ENCODE measurements at places on chromosomes 4 and X.
A peak's percentile ranks its signal among the peaks of the same experiment; 100 is the strongest.

- no peak for DNase-seq
Observed at GRCh38 chrX:154376774-154377173, 2.3 kb upstream of the EMD start.

DNA sequence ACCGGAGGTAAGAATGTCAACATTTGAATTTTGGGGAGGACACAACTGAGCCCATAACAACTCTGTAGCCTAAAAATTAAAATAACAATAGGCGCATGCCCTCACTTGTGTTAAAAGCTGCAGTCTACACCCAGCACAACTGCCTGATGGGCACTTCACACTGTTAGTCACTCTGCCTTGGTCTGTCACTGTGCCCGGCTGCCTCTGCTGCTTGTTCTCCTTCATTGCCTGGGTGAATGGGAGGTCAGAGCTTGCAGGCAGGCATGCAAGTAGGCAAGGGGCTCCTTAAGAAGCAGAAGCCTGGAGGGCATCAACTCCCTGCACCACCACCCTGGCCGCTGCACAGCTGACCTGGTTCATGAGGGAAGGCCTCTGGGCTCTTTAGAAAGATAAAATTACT, 374.8 kb downstream of the MID1IP1 start:
- no peak for DNase-seq

DNA sequence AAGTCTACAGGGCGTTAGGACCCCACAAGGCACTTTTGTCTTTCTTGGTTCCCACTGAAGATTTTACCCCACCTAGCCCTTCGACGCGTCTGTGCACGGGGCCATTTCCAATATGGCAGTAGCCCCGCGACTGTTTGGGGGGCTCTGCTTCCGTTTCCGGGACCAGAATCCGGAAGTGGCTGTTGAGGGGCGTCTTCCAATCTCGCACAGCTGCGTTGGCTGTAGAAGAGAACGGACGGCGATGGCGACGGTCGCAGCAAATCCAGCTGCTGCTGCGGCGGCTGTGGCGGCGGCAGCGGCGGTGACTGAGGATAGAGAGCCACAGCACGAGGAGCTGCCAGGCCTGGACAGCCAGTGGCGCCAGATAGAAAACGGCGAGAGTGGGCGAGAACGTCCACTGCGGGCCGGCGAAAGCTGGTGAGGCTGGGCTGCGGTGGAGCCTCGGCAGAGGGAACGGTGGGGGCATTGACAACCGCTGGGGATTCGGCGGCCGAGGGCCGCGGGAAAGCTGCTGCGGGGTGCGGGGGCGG, at the start of gene USP11:
TSS of gene USP11 (plus strand) at position 207 of the 530 bp plus-strand sequence. CDS start at position 242, 35 bp downstream.
- DNase-seq = peak; percentile 63

DNA sequence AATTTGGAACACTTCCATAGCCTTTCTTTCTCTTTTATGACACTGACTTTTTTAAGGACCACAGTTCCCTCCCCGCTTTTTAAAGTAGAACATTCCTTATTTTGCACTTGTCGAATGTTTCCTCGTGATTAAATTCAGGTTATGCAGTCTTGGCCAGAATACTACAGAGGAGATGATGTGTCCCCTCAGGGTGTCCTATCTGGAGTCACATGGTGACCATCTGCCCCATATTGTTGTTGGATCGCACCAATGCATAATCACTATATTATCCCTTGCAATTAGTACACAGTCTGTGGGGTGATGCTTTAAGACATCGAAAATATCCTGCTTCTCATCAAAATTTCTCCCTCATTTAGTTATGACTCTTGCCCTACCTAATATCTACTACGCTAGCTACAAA, 27.4 kb downstream of the WDFY3 start:
- no peak for DNase-seq

DNA sequence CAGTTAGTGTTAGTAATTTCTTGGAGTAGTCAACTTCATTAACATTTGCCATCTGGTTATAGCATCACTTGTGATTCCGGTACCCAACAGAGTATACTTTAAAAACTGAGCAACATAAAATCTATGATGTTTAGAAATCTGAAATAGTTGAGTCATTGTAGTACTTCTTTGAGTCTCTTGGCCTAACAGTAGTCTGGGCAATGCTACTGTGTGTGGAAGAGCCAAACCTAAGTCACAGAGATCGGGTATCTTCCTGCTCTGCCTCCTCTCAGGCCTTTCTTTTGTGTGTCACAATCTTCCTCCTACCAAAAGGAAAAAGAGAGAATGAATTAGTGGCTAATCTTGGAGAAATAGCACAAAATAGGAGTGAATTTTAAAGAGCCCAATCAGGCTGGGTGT, 25.5 kb downstream of the DCUN1D4 start:
- DNase-seq = no peak

DNA sequence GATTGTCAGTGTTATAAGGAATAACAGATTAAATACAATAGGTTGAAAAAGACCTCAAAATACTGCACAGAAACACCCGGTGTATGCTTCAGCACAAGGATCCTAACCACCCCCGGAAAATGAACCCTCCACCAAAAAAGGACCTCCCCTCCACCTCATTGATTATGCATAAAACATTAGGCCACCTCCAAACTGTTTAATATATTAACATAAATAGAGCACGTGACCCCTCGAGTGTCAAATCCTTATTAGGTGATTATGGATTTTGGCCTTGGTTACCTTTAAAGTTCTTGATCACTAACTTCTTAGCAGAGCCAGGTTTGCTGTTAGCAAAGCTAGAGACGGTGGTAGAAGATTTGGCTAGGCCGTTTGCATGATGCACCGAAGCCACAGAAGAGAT, 958 bp downstream of the CUL4B start:
- DNase-seq = no peak

Measured in naive thymus-derived CD4-positive, alpha-beta T cell (primary cell).